ENCODE measurements at places on chromosomes 13 and 19. TPM values are rescaled to one million over a fixed set of nuclear protein-coding genes. Genes with fewer than 3 reads are reported as not detected.

The CYP2A7 gene
- not detected for total RNA-seq

The DIAPH3 gene
- 19.6 TPM for total RNA-seq

The ZNF492 gene
- 0.17 TPM for total RNA-seq

The OVOL3 gene
- total RNA-seq = not detected

Data from smooth muscle cell of trachea (primary cell).